ENCODE measurements at places on chromosomes 6 and 20.
A peak's percentile ranks its signal among the peaks of the same experiment; 100 is the strongest.

DNA sequence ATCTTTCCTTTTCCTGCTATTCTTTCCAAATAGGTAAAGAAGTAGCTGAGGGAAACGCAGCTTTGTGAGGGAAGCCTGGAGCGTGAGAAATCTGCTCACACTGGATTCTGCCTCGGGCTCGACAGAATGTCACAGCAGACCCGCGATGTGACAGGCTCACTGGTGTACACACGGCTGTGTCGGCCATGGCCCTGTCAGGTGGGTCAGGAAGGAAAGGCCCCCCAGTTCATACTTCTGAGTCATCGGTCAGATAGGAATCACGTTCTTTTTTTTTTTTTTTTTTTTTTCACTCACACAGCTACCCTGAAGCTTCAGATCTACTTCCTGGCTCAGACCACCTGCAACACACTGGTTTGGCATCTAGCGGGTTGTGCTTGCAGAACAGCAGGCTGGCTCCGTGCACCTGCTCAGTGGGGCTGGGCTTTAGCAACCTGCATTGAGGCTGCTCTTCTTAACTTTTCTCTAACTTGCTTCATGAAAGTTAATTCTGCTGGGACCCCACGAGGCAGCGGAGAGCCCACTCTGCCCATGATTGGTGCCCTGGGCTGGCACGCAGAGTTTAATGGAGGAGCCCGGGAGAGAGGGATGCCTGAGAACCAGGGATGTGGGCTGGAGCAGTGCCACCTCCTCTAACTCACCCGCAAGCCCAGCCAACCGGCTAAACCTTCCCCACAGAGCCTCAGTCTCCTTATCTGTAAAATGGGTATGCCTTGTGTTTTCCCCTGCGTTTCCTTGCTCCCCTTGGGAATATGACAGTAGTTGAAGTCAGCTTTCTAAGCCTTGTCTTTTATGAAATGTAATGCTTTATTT, 61.5 kb upstream of the FNDC1 start:
- no peak for DNase-seq

DNA sequence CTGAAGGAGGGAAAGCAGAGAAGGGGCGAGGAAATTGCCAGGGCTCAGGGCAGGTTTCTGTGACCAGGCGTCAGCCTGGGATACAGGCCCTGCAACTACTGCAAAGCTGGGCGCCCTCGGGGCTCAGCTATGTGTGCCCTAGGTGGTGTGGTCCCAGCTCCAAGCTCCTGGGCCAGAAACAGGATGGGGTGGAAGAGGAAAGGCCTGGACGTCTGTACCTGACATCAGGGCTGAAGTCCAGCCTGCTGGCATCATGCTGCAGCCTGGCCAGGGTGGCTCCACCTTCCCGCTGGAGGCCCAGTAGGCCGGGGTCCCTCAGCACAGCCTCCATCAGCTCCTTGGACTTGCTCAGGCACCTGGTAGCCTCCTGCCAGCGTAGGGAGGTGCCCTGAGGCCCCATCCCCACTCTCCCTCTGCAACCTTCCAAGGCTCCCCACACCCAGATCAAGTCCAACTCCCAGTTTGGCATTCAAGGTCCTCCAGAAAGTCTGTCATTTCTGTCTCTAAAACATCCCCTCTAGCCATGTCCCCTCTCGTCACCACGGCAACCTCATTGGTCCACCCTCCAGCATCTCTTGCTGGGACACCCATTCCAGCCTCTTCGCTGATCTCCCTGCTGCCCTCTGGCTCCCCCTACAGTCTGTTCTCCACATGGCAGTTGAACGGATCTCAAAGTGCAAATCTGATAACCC, 38.2 kb downstream of the KIAA1755 start:
- DNase-seq, result peak; percentile 82

DNA sequence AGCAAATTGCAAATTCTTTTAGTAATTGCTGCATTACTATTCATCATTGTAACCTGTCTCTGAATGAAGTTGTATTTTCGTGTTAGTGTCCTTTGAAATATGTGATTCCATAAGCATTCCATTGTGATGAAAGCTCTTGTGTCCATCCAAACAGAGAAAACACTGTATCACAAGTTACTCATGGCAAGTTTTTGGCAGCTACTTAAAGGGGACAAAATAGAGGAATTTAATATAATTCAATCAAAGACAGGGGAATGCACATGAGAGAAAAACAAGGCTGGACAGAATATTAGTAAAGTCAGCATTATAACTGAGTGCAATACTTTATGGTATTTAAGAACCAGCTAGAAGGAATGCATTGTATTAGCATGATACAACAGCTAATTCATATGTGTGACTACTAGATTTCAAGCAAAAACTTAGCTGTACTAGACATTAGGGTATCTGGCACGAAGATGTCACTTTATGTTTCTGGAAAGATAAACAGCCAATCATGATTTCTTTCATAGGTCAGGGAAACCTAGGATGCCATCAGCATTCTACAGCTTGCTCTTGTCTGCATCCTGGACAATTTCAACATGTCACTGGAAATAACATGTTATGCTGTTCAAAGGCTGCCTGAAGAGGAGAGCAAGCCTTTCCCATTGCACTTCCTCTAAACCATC, 270.6 kb upstream of the MARCKS start:
- DNase-seq, result no peak

DNA sequence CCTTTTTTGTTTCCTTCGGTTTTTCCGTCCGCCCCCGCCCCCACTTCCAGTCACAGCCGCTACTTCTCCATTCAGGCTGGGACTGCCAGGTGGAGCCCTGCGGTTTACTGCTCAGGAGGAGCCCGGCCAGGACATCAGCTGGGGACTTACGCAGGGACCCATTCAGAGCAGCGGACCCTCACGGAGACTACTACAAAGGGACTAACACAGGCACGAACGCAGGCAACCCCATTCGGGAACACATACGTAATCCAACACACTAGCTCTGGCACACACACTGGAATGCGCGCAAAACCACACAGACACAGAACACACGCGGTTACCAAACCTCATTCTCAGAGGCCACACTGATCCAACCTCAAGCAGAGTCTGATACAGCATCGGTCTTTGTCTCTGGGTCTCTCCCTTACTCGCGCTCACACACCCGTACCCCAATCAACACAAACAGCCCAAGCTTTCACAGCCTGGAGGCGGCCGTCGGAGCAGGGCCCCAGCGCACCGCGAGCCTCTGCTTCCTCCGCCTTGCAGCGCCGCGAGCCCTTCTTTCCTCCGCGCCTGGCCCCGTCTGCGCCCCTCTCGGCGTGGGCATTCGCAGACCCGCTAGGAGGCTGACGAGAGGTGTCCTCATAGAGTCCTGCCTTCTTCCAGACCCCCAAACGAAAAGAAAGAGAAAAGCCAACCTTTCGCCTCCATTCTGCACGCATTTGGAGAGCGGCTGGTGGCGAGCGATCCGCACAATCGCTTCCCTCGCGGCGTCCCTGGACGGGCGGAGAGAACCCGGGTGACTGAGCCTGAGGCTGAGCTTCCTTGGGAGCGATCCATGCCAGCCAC, 1.1 kb upstream of the SLC32A1 start:
- DNase-seq, result peak; percentile 27
